ENCODE measurements at places on chromosomes 5 and 9.

- DNase-seq: no peak
Measured at GRCh38 chr5:9112520-9113291, 433.2 kb downstream of the SEMA5A start.

GRCh38 chr9:32867601-32868204 lies 84.4 kb downstream of the TMEM215 start:
- no peak for DNase-seq

DNA sequence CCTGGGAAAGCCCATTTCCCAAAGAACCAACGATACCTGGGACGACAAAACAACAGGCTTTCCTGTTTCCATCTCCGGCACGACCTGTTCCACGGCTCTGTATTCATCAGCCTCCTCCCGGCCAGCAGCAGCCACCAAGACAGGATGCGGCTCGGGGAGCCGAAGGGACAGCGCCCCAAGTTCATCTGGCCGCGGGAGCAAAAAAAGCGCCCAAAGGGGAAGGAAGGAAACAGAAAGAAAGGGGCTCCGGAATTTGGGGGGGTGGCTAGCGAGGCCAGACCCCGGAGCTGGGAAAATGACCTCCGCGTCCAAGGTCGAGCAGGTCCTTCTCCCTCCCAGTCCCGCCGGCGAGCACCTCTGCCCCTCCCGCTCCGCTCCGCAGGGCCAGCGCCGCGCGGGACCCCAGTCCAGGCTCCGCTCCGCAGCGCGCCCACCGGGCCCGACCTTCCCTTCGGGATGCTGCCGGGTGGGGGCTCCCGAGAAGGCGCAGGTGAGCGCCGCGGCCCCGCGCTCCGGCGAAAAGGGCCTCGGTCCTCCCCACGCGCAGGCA lies 608 bp downstream of the ELOVL7 start:
- no peak for DNase-seq

- no peak for DNase-seq
Measured at GRCh38 chr9:124873664-124874063, 11.7 kb downstream of the ARPC5L start.

DNA sequence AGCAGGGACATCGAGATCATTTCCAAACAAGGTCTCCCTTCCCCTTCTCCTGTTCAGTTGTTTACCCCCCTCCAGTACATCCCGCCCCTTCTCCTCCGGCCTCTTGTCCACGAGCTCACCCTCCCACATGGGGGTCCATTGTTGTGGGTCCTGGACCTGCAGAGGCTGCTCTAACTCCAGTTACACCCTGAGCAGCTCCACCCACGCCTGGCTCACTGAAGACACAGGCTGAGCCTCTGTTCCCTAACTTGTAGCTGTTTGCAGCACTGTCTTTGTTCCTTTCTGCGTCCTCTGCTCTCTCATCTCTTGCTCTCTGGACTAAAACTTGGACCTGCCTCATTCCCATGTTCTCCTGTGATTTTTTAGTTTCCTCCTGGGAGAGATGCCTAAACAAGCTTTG lies 377.5 kb downstream of the MED10 start:
- DNase-seq: no peak

DNA sequence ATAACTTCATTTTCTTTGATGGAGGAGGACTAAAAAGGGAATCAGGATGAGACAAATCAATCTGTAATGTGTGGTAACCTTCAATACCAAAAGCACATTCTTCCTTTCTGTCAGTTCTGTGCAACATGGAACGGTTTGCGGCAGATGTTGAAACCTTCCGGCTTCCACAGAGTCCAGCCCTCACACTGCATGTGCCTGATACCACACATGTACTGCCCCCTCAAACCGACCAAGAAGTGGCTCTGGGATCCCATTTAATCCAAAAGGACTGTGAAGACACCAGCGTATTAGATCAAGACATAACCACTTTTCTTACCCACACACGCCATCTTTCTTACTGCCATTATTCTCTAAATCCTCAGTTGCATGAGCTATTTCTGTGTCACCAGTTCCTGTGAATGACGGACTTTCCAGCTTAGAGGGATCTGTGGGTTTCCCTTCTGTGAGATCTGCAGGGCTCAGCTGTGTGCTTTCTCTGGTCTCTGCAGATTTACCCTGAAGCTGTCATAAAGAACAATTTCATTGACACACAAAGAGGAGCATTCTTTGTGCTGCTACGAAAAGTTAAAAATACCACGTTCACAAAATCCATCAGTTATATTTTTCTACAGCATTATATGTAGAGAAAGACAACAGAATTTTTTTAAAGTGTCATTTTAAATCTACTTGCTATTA lies 25.8 kb downstream of the NSUN2 start:
- no peak for DNase-seq

- no peak for DNase-seq
Measured at GRCh38 chr9:88646539-88647300, 111.7 kb downstream of the NXNL2 start.

DNA sequence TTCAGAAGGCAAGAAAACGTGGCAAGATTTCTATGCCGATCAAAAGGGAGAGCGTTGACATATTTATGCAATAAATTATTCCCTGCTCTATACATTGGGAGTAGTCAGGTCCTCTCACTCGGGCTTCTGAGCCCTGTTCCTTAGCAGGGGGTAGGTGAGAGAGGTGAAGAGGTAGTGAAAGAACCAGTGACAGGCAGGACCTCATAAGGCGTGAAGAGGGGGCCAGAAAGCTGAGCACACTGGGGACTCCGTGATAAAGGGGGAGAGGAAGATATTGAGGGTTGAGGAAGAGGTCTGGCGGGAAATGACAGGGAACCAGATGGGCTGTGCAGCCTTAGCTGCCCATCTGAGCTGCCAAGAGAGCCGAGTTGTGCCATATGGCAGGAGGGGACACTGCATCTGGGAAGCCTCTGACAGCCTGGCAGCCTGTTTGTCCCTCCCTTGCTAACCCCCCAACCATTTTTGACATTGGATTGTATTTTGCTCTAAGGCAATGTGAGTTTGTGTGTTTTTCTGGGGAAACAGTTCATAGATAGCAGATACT lies 782 bp upstream of the CDC20B start:
- DNase-seq: no peak

DNA sequence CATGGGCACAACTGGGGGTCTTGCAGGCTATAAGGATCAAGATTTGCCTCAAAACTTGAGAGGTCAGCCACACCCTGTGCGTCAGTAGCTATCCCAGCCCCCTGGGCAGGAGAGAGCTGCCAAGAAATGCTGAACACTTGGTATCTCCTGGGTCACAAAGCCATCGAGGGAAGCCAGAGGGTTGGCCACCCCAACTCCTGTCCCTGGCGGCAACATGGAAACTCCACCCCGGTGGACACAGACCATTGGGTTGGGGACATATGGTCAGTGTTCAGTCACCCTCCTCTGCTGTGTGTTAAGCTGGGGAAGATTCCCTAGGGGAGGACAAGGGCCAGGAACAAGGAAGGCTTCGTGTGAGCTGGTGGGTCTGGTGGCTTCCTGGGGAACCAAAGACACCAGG lies 140.6 kb downstream of the C5orf15 start:
- no peak for DNase-seq

- DNase-seq: no peak
Measured at GRCh38 chr5:673831-674629, 19.1 kb downstream of the TPPP start.
